ENCODE measurements at places on chromosomes 5 and 9. TPM values are rescaled to one million over a fixed set of nuclear protein-coding genes. Genes with fewer than 3 reads are reported as not detected.

Gene SPINK1
- total RNA-seq = 0.32 TPM

Gene CREBRF
- 15.5 TPM for total RNA-seq

Gene RGS3
- total RNA-seq = 44.8 TPM

Gene CARD6
- 8.7 TPM for total RNA-seq

Gene NEUROG1
- not detected for total RNA-seq

Gene EQTN
- total RNA-seq = not detected

Gene NR2F1-AS1
- total RNA-seq = 30.3 TPM

Gene HAPLN1
- 0.43 TPM for total RNA-seq

Gene DCTN4
- 48.3 TPM for total RNA-seq

Gene ZNF883
- 2.2 TPM for total RNA-seq

Gene ESM1
- under 0.01 TPM for total RNA-seq

Gene RARS1
- total RNA-seq = 248 TPM

Gene HRCT1
- total RNA-seq = 0.97 TPM

Gene MCIDAS
- not detected for total RNA-seq

Gene PGM5
- total RNA-seq = 2.6 TPM

Gene SVEP1
- total RNA-seq = 81.2 TPM

Gene CATSPER3
- total RNA-seq = not detected

Gene DMGDH
- total RNA-seq = 4.5 TPM

Gene GARIN3
- total RNA-seq = not detected

Gene SHISAL2B
- total RNA-seq = not detected

Gene LCN6
- total RNA-seq = not detected

Gene SOX30
- not detected for total RNA-seq

Gene CD14
- 0.97 TPM for total RNA-seq

Gene KLF9
- total RNA-seq = 34.5 TPM

Gene PCDHB9
- total RNA-seq = 0.64 TPM

Gene DMRT3
- total RNA-seq = not detected

Gene HAVCR1
- not detected for total RNA-seq

Gene PRR7
- 4.7 TPM for total RNA-seq

Gene TRPM6
- under 0.01 TPM for total RNA-seq

Gene ZNF483
- 5.6 TPM for total RNA-seq

Gene CER1
- not detected for total RNA-seq

Gene TOPORS
- total RNA-seq = 25.1 TPM

Gene ACER2
- 0.64 TPM for total RNA-seq

Gene PLAC8L1
- not detected for total RNA-seq

Gene IFNA21
- total RNA-seq = not detected

Gene PROB1
- total RNA-seq = 3.9 TPM

Gene ZNF879
- 5.6 TPM for total RNA-seq

Gene C9orf50
- total RNA-seq = not detected

Gene FOXD4
- total RNA-seq = 0.43 TPM

Gene SLC36A2
- not detected for total RNA-seq

Gene IQGAP2
- 2.6 TPM for total RNA-seq

Gene C5orf58
- total RNA-seq = not detected

Gene WDR38
- total RNA-seq = not detected

Gene INSYN2B
- 12.5 TPM for total RNA-seq

Gene SYNPO
- 7.3 TPM for total RNA-seq

Gene SLC45A2
- total RNA-seq = not detected

Gene FAM240B
- total RNA-seq = not detected

Gene CARD9
- total RNA-seq = 20.0 TPM

Gene GALNT12
- total RNA-seq = 4.5 TPM

All from fibroblast of villous mesenchyme (primary cell).